ENCODE measurements at places on chromosomes 12 and 14. TPM values are rescaled to one million over a fixed set of nuclear protein-coding genes. Genes with fewer than 3 reads are reported as not detected.

DNA sequence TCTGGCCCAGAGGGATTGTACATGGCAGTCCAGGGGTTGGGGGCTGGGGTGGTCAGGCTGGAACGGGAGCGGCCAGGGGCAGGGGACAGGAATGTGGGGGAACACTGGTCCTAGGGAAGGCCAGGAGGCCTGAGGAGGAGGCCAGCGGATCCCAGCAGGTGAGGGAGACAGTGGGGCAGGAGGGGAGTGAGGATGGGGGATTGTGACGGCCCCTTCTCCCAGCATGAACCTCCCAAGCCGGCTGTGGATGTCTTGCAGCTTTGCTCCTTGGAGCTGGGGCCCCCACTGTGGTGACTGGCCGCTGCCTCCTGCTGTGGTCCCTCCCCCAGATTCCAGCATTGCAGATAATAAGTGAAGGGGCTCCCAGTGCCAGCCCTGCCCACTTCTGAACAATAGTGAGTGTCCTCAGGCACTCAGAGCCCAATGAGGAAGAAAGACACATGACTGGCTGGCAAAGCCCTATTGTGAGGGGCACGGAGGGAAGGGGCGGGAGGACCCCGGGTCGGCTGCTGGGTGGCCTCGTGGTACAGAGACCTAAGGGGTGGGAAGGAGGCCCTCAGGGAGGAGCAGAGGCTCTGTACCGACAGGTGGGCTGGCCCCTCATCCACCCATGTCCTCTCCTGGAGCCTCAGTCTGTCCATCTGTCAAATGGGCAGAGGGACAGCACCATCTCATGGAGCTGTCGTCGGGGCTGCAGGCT, 215.0 kb downstream of the KIF26A start:
- no peak overlapping the region for H3K27ac ChIP-seq
- no peaks in the 10 kb centered on the region for H3K36me3 ChIP-seq
- no peak overlapping the region for H3K4me3 ChIP-seq
- H3K4me1 ChIP-seq: no peaks in the 10 kb centered on the region
- no peak for DNase-seq
- peaks cover 2% of the 10 kb centered on the region for H3K27me3 ChIP-seq

GRCh38 chr14:68696266-68696665, 96.6 kb downstream of the ZFP36L1 start:
- 0 out of 2 replicates have a peak, but pooled peaks cover 8% of the 10 kb centered on the region for H3K36me3 ChIP-seq
- peaks cover 49% of the 10 kb centered on the region for H3K4me1 ChIP-seq
- no peak overlapping the region for H3K4me3 ChIP-seq
- H3K27me3 ChIP-seq: no peaks in the 10 kb centered on the region

Gene SERPINA5
- total RNA-seq: not detected

- no peak for DNase-seq
- peaks cover 10% of the 10 kb centered on the region for H3K4me1 ChIP-seq
- H3K4me3 ChIP-seq: peak overlapping the region; percentile 80
- no peak overlapping the region for H3K27ac ChIP-seq
- peaks cover 21% of the 10 kb centered on the region for H3K27me3 ChIP-seq
Observed at GRCh38 chr12:51868821-51869495, 18.9 kb upstream of the ANKRD33 start.

- peaks cover 14% of the 10 kb centered on the region for H3K27me3 ChIP-seq
- no peaks in the 10 kb centered on the region for H3K36me3 ChIP-seq
- H3K4me3 ChIP-seq: no peak overlapping the region
- DNase-seq: no peak
- H3K4me1 ChIP-seq: peaks cover 7% of the 10 kb centered on the region
Observed at GRCh38 chr12:114287821-114288525, 118.0 kb downstream of the TBX5 start.

- no peak for DNase-seq
- no peak overlapping the region for H3K4me3 ChIP-seq
- peaks cover 2% of the 10 kb centered on the region for H3K27me3 ChIP-seq
- H3K36me3 ChIP-seq: peaks cover 5% of the 10 kb centered on the region
- H3K27ac ChIP-seq: no peak overlapping the region
Observed at GRCh38 chr12:89490922-89491321, 33.7 kb downstream of the GALNT4 start.

- peak; percentile 42 for DNase-seq
- H3K4me1 ChIP-seq: peaks cover 18% of the 10 kb centered on the region
- H3K27me3 ChIP-seq: no peaks in the 10 kb centered on the region
- peak overlapping the region; percentile 48 for H3K27ac ChIP-seq
- H3K4me3 ChIP-seq: no peak overlapping the region
Observed at GRCh38 chr14:35197015-35197414, 74.7 kb downstream of the PRORP start.

Gene PSMA3
- 210 TPM for total RNA-seq

Gene PROX2
- not detected for total RNA-seq

Gene ABCC9
- 9.6 TPM for total RNA-seq

Gene PCED1B
- total RNA-seq: 4.3 TPM

DNA sequence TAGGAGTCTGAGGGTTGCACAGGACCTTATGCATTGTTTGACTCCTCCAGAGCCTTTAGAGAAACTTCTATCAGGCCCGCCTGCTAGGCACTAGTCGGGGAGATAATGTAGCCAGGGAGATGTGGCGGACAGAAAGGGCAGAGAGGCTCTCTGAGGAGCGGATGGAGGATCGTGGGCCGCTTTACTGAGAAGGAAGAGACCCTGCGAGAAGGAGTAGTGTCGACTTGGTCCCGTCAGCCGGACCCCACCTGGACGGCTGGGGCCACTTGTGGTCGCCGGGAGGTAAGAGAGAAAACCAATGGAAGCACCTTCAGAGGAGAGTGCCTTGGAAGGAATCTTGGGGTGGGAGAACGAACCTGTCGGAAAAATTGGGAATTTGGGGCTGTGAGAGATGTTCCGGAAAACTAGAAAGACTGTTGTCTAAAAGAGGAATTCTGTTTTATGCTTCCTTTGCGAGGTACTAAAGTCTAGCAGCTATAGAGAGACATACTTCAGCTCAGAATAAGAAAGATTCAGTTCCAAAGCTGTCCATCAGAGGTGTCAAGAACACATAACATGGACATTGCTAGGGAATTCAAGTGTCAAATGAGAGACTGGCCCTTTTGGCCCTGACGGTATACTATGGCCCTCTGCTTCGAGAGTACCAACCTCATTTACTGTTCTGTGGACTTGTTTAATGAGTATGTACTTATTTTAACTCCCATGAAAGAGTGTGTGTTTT, 660 bp upstream of the MCRS1 start:
- H3K27me3 ChIP-seq: peaks cover 2% of the 10 kb centered on the region
- H3K36me3 ChIP-seq: peaks cover 11% of the 10 kb centered on the region
- H3K27ac ChIP-seq: peak overlapping the region; percentile 99
- peaks cover 12% of the 10 kb centered on the region for H3K4me1 ChIP-seq
- DNase-seq: no peak
- H3K4me3 ChIP-seq: peak overlapping the region; percentile 98

DNA sequence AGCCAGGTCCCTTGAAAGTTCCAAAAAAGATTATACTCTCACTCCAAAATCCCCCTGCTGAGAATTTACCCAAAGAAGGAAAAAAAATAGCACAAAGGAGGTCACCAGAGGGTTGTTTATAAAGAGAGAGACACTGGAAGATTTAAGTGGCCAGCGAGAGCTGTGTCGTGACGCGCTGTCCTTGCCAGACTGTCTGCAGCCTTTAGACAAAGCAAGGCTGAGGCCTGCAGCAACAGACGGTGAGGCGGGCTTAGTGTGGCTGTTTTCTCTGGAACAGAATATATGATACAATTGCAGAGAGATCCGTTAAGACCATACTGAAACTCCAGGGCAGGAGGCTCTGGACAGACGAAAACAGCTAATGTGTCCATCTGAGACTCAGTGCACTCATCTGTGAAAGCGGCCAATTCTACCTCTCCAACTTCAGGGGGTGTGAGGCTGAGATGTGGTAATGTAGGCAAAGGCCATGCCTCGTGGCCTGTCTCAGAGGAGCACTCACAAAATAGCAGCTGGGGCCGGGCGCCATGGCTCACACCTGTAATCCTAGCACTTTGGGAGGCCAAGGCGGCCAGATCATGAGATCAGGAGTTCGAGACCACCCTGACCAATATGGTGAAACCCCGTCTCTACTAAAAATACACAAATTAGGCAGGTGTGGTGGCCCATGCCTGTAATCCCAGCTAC, 36.2 kb downstream of the ANAPC7 start:
- DNase-seq: no peak
- no peak overlapping the region for H3K4me3 ChIP-seq
- H3K27ac ChIP-seq: no peak overlapping the region
- no peaks in the 10 kb centered on the region for H3K27me3 ChIP-seq

Gene TBC1D30
- 0.16 TPM for total RNA-seq

DNA sequence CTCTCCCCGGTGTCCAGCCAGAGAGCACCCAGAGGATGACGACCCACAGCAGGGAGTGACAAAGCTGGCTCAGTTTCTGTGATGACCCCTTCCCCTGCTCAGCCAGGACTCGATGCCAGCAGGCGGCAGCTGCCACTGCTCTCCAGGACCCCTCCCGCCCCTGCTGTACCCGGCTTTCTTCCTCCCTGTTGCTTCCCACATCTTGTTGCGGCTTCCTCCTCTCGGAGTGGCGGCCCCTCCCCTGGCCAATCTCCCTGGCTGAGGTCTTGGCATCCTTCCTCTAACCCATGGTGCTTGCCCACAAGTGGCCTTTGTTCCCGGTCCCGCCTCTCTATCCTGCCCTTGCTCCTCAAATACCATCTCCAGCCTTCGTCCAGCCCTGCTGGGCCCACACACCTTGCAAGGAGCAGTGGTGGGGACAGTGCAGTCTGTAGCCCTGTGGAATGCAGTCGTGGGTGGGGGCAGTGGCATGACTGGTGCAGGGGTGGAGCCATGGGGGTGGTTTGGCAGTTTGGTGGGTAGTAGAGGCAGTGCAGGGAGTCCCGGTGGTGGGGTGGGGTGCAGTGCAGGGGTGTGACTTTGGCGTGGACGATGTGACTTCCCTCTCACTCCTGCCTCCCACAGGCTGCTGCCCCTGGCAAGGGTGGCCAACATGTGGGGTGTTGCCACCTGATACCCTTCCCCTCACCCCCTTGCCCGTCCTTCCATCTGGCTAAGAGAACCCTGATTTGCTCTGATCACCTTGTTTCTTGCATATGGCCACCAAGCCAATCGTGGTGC, 16.3 kb upstream of the BEGAIN start:
- H3K4me3 ChIP-seq: no peak overlapping the region
- H3K36me3 ChIP-seq: 0 out of 2 replicates have a peak, but pooled peaks cover 4% of the 10 kb centered on the region
- no peak overlapping the region for H3K27ac ChIP-seq
- H3K27me3 ChIP-seq: peaks cover 48% of the 10 kb centered on the region

DNA sequence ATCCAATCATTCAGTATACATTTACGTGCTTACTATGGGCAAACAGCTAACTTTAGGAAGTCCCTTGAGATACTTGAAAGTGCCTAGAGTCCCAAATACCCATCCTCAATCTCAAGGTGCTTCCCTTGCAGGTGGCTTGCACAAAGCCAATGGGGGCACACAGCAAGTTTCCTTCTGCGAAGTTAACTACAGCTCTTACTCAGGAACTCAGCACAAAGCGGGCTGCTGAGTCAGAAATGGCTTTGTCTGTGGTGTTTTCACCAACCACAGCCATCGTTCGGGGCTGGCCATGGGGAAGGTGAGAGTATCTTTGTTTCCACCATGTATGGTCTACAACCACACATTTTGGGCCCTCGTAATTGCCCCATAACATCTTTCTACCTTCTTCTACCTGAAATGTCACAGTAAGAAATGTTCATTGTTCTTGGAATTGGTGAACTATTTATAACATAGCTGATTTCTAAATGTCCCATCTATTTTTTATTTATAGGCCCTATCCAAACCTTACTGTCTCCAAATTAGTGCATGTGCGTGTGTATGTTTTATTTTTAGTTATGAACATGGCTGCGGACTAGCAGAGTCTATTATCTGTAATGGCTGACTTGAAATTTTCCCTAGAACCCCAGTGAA, 13.9 kb downstream of the MFAP5 start:
- H3K4me3 ChIP-seq: no peak overlapping the region
- H3K27ac ChIP-seq: no peak overlapping the region
- H3K36me3 ChIP-seq: no peaks in the 10 kb centered on the region
- no peak for DNase-seq
- H3K4me1 ChIP-seq: peaks cover 15% of the 10 kb centered on the region
- peaks cover 1% of the 10 kb centered on the region for H3K27me3 ChIP-seq

Gene OR6C2
- total RNA-seq: not detected

DNA sequence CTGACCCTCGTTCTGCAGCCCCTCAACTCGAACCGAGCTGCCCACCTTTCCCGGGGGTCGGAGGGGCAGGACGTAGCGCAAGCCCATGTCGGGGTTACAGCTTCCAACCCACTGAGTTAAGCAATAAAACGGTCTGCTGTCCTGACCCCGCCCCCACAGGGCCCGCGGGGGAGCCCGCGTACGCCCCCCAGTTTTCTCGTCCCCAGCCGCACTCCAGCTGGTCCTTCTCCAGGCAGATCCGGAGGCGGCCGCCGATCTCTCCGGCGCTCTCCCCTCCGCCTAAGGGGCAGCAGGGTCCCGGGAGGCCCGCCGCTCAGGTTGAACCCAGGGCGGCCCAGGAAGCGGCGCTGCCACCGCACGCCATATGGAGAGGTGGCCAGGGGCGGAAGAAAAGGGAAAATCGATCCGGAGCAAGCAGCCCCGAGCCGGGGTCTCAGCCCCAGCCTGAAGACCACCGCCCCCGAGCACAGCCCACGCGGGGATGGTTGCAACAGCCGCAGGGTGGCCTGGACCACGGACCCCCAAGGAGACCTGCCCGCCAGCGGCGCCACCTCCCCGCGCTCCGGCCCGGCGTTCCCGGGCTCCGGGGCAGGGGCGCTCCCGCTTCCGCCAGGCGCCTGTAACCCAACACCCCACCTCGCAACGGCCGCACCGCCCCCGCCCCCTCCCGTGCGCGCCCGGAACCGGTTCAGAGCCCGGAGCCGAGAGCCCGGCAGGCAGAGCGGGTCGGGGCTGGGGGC, 760 bp downstream of the ACTN1 start:
- DNase-seq: peak; percentile 33
- H3K4me1 ChIP-seq: peaks cover 76% of the 10 kb centered on the region
- peaks cover 11% of the 10 kb centered on the region for H3K27me3 ChIP-seq
- peaks cover 48% of the 10 kb centered on the region for H3K36me3 ChIP-seq

Gene ANKRD9
- total RNA-seq: 14.4 TPM

DNA sequence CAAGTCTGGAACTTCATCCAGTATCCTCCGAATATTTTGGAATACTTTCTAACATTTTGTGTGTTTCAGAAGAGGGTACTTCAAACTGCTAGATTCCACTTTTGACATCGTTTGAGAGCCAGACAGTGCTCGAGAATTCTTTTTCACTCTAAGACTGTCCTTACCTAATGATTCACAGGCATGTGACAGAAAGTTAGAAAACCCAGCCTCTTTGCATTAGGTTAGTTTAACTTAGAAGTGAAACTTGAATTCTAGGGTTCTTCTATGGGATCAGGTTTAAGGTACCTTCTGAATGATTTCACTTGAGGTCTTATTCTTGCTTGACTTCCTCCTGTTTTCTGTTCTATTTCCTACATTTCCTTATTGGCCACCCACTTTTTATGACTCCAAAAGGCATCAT, 431.8 kb downstream of the SLC6A15 start:
- H3K27ac ChIP-seq: no peak overlapping the region
- DNase-seq: no peak
- H3K4me3 ChIP-seq: no peak overlapping the region

Gene BEGAIN
- 0.20 TPM for total RNA-seq

All from HFFc6 (cell line).